BE2C (cell line): ENCODE measurements at places on chromosomes 12 and 14.

GRCh38 chr14:63551332-63551731, 8.2 kb upstream of the PPP2R5E start:
- no peak for DNase-seq

DNA sequence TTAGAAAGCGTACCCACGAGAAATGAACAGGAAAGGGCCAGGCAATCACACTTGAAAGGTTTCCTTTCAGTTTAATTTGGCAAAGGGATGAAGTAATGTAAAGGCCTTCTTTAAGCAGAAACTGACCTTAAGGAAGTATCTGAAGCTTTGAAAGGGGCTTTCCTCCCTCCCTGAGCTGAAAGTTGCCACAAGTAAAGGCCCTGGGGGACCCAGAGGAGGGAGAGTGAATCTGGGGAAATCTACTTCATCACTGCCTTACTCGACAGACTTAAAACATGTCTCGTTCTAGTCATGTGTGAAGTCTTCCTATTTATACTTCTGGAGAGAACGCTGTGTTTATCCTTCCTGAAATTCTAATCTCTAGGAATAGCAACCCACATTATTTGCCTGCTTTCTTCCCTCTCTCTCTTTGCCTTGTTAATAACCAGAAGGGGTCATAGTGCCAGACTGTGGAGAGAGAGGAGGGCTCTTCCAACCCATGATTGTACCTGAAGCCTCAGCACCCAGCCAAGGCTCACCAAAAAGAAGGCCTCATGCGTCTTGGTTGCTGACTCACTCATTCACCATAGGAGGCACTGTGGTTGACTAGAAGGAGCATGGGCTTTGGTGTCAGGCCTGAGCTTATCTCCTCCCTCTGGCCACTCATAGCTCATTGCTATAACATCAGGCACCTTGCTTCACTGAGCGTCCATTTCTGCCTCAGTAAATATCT, 10.2 kb upstream of the GPX2 start:
- no peak for DNase-seq

GRCh38 chr12:106035421-106035820, 103.3 kb downstream of the NUAK1 start:
- no peak for DNase-seq

- DNase-seq: no peak
Observed at GRCh38 chr12:65739606-65740005, 84.7 kb upstream of the HMGA2 start.

GRCh38 chr12:101909646-101910045, 32.3 kb downstream of the DRAM1 start:
- no peak for DNase-seq

DNA sequence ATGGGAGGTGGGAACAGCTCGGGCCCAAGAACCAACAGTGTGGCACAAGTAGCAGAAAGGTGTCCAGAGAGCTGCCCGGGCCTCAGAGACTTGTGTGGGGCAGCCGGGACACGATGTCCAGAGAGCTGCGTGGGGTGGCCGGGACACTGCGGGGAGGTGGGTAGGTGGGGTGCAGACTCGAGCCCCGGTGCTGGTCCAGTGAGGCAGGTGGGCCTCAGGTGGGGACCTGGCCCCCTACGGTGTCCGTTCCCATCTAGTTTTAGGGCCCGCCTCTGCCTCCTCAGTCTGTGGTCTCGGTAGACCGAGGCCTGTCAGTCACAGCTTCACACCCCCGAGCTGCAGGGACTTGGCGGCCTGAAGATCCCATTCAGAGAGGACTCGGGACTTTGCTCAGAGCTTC, 6.3 kb upstream of the FBRSL1 start:
- DNase-seq: no peak

GRCh38 chr14:90535556-90536090, 138.8 kb downstream of the CALM1 start:
- DNase-seq: no peak

- DNase-seq: no peak
Observed at GRCh38 chr14:77103951-77104350, 5.9 kb downstream of the CIPC start.

DNA sequence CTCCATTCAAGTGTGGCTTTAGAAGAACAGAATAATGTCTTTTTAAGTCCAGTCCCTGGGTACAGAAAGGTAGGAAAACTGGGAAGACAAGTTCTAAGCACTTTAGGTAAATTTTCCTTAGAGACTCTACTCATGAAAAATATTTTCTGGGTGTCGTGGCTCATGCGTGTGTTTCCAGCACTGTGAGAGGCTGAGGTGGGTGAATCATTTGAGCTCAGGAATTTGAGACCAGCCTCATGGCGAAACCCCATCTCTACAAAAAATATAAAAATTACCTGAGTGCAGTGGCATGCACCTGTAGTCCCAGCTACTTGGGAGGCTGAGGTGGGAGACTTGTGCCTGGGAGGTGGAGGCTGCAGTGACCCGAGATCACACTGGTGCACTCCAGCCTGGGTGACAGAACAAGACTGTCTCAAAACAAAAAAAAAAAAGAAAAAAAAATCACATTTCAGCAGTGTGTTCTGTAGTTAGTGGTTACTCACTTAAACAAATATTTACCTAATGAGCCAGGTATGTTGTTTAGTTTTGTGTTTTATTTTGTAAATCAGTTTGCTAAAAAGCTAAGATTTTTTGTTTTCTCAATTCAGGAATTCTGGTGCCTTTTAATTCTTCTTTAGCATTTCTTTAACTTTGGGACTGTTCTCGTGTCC, 52.3 kb upstream of the RD3L start:
- DNase-seq: no peak

GRCh38 chr12:57099047-57099714, 10.3 kb downstream of the NAB2 start:
- DNase-seq: no peak

GRCh38 chr14:91925001-91925726, 22.3 kb downstream of the FBLN5 start:
- no peak for DNase-seq

DNA sequence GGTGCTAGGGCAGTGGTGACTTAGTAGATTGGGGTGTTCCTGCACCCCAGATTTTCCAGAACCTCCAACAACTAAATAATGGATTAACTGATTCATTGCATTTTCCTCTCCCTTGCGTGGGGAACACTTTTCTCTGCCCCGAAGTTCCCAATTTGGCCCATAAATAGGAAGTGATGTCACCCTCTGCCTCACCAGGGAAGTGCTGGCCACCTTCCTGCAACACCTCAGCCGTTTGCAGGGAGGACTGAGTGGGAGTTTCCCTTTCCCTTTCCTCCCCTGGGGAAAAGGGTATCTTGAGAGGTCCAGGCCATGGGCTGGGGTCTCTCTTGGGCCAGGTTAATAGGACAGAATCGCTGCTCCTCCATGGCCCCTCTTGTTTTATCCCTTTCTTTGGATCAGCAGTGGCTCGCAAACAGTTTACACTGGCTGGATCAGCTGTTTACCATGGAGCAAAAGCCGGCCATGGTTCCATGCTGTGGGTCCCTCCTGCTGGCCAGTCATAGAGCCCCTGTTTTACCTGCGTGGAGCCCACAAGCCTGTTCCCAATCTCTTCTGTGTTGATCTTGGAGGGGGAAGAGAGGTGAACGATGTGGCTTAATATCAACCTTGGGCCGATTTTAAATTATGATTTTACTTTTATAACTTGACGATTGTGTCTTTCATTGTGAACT, 91.6 kb upstream of the VRK1 start:
- no peak for DNase-seq

- no peak for DNase-seq
Observed at GRCh38 chr12:43044241-43044640, 454.7 kb upstream of the PRICKLE1 start.

DNA sequence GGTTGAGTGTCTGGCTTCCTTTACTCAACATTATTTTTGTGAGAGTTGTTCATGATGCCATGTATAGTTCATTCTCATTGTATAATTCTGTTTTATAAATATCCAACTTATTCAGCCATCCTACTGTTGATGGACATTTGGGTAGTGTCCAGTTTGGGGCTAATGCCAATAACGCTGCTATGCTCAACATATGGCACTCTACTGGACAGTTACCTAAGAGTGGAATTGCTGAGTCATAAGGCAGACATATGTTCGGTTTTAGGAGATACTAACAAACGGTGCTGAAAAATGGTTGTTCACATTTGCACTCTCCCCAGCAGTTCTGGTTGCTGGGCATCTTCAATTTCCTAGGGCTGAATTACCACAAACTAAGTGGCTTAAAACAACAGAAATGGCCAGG, 28.7 kb upstream of the P2RX4 start:
- no peak for DNase-seq

DNA sequence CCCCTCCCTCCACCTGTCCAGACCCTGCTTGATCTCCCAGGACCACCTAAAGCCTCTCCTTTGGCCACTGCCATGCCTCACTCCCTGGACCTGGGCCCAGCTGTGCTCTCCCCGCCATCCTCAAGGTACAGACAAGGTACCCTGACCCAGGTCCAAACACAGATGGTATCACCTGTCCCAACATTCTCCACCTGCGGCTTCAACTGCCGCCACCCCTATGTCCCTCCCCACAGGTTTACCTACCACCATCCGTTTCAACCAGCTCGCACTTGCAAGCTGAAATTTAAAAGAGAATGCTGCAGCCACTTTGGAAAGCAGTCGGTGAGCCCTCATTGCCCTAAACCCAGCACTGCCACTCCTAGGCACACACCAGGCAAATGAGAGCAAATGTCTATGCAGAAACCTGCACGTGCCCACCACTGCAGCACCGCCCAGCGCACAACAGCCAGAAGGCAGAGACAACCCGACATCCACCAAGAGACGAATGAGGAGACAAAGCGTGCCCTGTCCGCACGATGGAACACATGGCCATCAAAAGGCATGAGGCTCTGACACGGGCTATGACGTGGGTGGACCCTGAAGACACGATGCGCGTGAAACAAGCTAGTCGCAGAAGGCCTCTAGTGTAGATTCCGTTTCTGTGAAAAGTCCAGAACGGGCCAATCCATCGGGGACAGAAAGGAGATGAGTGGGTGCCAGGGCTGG, 71.0 kb downstream of the RFLNA start:
- DNase-seq: no peak

DNA sequence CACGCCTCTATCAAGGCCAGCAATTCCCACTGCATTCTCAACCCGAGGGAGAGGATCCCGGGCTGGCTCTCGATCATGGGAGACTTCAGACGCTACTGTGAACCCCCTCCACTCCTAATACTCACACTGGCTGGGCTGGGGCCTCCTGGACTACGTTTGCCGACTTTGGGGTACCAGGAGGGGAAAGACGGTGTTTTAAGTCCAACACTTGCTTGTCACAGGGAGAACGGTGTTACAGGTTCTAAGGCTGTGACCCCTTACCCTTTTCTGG, 463 bp downstream of the NACA start:
- no peak for DNase-seq

GRCh38 chr12:27343255-27344000, 10.8 kb downstream of the BMAL2 start:
- no peak for DNase-seq

GRCh38 chr14:104559804-104560585, 19.6 kb upstream of the C14orf180 start:
- DNase-seq: peak; percentile 6

DNA sequence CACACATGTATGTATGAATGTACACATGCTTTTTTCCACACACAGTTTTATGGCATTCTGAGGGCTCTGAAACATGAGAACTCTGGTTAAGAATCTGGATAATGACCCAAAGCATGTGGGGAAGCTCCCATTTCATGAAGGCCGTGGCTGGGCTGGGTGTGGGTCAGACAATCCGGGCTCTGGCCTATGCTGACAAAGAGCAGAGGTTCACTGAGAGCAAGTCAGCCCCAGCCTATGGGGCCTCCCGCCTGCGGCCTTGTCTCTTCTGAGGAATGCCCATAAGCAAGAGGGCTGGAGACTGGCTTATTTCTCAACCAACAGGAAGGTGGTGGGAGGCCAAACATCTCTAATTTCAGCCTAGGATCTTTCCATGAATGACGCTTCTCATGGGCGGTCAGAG, 8.5 kb downstream of the MYH6 start:
- no peak for DNase-seq

DNA sequence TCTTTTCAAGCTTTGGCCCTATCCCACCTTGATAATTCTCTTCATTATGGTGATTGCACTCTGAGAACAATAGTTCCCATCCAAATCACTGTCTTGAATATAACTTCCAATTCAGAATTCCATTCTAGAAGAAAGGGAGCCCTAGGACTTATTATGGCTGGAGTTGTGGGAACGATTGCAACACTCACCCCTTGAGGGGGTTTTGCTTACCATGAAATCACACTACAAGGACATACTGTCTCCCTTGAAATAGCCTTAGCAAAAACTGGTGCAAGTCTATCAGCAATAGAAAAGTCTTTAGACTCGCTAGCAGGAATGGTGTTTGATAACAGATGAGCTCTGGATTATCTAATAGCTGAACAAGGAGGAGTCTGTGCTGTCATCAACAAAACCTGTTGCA, 31.4 kb upstream of the OXA1L start:
- DNase-seq: no peak

DNA sequence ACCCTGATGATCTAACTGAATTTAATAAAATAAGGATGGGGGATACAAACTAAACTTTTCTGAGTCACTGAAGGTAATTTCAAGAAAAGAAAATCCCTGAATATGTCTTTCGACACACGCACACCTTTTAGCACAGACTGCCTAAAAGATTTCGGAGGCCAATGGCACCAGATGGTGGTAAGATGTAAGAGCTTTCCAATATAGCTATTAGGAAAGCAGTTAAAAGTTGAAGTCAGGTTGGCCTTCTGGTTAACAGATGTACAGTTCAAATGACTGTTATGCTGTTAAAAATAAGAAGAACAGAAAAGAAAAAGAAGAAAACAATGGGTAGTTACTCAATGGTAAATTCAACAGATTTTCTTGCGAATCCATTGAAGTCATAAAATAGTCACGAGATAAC, 80.7 kb upstream of the KRR1 start:
- DNase-seq: no peak

DNA sequence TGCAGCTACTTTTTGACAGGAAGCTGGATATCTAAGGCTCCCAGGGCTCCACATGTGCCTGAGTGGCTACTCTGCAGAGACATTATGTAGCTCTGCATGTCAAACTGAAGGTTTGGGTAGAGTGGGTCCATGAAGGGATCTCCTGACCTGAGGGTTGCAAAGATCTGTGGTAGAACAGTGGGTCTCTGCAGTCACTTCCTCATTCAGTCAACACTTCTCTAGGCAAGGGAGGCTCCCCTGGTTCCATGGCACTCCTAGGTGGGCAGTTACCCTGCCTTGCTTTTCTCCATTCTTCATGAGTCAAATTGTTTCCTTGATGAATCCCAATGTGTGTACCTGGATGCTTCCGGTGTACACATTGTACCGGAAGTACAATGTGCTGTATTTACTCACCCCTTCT, 57.4 kb downstream of the CMAS start:
- no peak for DNase-seq

GRCh38 chr14:95191445-95192199, 34.3 kb upstream of the DICER1 start:
- DNase-seq: no peak

- no peak for DNase-seq
Observed at GRCh38 chr12:83141460-83141994, 454.8 kb downstream of the TMTC2 start.

- no peak for DNase-seq
Observed at GRCh38 chr12:89731089-89731488, 22.5 kb upstream of the ATP2B1 start.

DNA sequence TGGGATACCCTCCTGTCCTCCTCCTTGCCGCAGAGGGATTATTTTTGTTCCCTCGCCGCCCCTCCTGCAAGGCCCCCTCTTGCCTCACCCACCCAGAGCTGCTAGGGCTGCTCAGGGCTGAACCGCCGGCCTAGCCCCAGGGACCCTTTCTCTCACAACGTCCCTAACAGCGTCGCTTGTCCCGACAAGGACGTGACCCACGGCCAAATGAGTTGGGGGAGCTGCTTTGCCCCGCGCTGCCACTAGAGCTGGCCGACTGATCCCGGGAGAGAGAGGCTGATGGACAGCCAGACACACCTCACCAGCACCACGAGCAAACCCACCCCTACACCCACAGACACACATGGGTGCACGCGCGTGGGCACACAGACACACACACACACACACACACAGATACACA, 154.6 kb upstream of the ALG10B start:
- no peak for DNase-seq
